ENCODE measurements at places on chromosomes 6 and 20. TPM values are rescaled to one million over a fixed set of nuclear protein-coding genes. Genes with fewer than 3 reads are reported as not detected.

The EPB41L2 gene
- 120 TPM for total RNA-seq

The SLC26A8 gene
- not detected for total RNA-seq

The TAAR8 gene
- total RNA-seq, result not detected

The CASS4 gene
- total RNA-seq, result 2.3 TPM

- H3K4me3 ChIP-seq, result no peak overlapping the region
- H3K36me3 ChIP-seq, result no peaks in the 10 kb centered on the region
- H3K27ac ChIP-seq, result no peak overlapping the region
- peak; percentile 39 for DNase-seq
- peaks cover 4% of the 10 kb centered on the region for H3K4me1 ChIP-seq
Measured at GRCh38 chr6:136761227-136761922, 30.9 kb downstream of the MAP3K5 start.

DNA sequence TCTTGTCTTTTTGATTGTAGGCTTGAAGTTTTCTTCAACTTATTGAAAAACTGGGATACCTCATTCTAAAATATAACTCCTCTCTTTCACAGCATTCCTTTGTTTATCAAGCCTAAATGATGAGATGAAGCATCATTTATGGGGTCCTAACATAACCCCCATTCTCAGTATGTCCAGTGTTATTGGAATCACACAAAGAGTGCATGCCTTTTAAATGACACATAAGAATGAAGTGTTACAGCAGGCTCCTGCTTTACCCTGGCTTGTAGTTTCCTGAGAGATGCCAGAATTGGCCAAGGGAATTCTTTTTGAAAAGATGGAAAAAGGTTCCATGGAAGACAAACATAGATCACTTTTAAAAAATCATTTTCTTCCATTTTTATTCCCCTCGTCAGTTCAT, 502.4 kb downstream of the BCKDHB start:
- no peak overlapping the region for H3K4me3 ChIP-seq
- H3K36me3 ChIP-seq, result no peaks in the 10 kb centered on the region
- H3K27me3 ChIP-seq, result no peaks in the 10 kb centered on the region
- peak overlapping the region; percentile 92 for H3K27ac ChIP-seq
- H3K4me1 ChIP-seq, result peaks cover 14% of the 10 kb centered on the region

GRCh38 chr20:59131551-59132285, 31.9 kb upstream of the ZNF831 start:
- no peaks in the 10 kb centered on the region for H3K27me3 ChIP-seq
- no peaks in the 10 kb centered on the region for H3K4me1 ChIP-seq
- no peak overlapping the region for H3K4me3 ChIP-seq
- H3K27ac ChIP-seq, result no peak overlapping the region

GRCh38 chr6:96340164-96340563, 181.4 kb upstream of the UFL1 start:
- H3K4me3 ChIP-seq, result no peak overlapping the region
- H3K27ac ChIP-seq, result no peak overlapping the region
- no peak for DNase-seq
- H3K36me3 ChIP-seq, result no peaks in the 10 kb centered on the region
- H3K27me3 ChIP-seq, result no peaks in the 10 kb centered on the region
- H3K4me1 ChIP-seq, result no peaks in the 10 kb centered on the region

GRCh38 chr20:32963176-32963575, 41.1 kb downstream of the SUN5 start:
- H3K27me3 ChIP-seq, result no peaks in the 10 kb centered on the region
- no peak overlapping the region for H3K4me3 ChIP-seq
- H3K4me1 ChIP-seq, result no peaks in the 10 kb centered on the region
- DNase-seq, result no peak
- no peaks in the 10 kb centered on the region for H3K36me3 ChIP-seq

GRCh38 chr6:119791736-119792135, 442.2 kb upstream of the MAN1A1 start:
- no peaks in the 10 kb centered on the region for H3K27me3 ChIP-seq
- no peak overlapping the region for H3K27ac ChIP-seq
- no peak overlapping the region for H3K4me3 ChIP-seq
- H3K4me1 ChIP-seq, result no peaks in the 10 kb centered on the region

GRCh38 chr6:138222901-138223546, 4.7 kb upstream of the PBOV1 start:
- no peak overlapping the region for H3K27ac ChIP-seq
- no peaks in the 10 kb centered on the region for H3K4me1 ChIP-seq
- no peak for DNase-seq
- no peaks in the 10 kb centered on the region for H3K27me3 ChIP-seq
- no peak overlapping the region for H3K4me3 ChIP-seq
- H3K36me3 ChIP-seq, result no peaks in the 10 kb centered on the region

DNA sequence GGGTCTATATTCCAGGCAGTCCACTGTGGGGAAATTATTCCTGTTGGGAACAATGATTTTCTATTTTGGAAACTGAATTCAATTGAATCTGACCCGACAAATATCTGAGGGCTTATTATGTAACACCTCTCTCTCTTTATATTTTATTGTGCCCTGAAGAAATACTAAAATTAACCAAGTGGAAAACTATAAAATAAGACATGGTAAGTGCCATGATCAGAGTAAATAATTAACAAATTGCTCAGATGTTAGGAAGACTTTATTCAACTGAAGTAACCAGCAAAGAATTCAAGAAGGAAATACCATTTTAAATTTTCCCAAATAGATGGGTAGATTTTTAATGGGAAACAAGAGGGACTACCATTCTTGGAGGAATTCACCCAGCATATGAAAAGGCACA, 632.9 kb downstream of the MAFB start:
- no peaks in the 10 kb centered on the region for H3K27me3 ChIP-seq
- no peak overlapping the region for H3K27ac ChIP-seq
- DNase-seq, result no peak
- H3K4me3 ChIP-seq, result no peak overlapping the region
- H3K4me1 ChIP-seq, result no peaks in the 10 kb centered on the region
- H3K36me3 ChIP-seq, result no peaks in the 10 kb centered on the region

DNA sequence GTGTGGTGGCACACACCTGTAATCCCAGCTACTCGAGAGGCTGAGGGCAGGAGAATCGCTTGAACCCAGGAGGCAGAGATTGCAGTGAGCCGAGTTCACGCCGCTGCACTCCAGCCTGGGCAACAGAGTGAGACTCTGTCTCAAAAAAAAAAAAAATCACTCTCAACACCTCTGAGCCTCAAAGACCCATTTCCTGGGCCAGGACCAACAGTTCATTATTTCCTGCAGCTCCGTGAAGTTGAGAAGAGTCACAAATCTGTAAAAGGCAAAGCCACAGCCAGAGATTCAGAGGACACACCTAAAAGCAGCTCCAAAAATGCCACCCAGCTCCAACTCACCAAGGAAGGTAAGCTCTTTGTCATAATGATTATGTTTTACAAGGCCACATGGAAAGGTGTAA, 15.2 kb upstream of the NOP56 start:
- H3K4me1 ChIP-seq, result no peaks in the 10 kb centered on the region
- no peak overlapping the region for H3K4me3 ChIP-seq
- no peaks in the 10 kb centered on the region for H3K27me3 ChIP-seq
- no peaks in the 10 kb centered on the region for H3K36me3 ChIP-seq

GRCh38 chr6:300494-301198, 8.4 kb downstream of the DUSP22 start:
- no peak overlapping the region for H3K4me3 ChIP-seq
- no peak for DNase-seq
- H3K27ac ChIP-seq, result no peak overlapping the region
- H3K27me3 ChIP-seq, result no peaks in the 10 kb centered on the region
- no peaks in the 10 kb centered on the region for H3K4me1 ChIP-seq
- no peaks in the 10 kb centered on the region for H3K36me3 ChIP-seq

Data from astrocyte (in vitro differentiated cells and primary cell).